Suprapubic skin (tissue), 4 donors: ENCODE measurements at places on chromosomes 12 and 14.

DNA sequence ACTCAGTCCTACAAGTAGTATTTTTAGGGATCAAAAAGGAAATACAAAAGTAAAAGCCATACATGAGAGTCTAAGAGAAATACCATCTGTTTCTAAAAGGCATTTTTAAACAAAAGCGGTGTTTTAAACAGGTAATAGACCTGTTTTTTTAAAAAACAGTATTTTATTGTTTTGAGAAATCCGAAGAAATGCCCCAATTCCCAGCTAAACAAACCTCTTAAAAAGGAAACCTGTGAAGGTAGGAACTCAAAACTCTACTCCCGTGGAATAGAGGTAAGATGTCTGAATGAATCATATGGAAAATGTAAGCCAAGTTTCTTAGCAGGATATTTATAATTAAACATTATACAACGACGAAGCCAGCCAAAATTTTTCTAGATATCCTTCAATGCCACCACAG lies 2.0 kb downstream of the PPP1R13B start:
- no peak for DNase-seq

DNA sequence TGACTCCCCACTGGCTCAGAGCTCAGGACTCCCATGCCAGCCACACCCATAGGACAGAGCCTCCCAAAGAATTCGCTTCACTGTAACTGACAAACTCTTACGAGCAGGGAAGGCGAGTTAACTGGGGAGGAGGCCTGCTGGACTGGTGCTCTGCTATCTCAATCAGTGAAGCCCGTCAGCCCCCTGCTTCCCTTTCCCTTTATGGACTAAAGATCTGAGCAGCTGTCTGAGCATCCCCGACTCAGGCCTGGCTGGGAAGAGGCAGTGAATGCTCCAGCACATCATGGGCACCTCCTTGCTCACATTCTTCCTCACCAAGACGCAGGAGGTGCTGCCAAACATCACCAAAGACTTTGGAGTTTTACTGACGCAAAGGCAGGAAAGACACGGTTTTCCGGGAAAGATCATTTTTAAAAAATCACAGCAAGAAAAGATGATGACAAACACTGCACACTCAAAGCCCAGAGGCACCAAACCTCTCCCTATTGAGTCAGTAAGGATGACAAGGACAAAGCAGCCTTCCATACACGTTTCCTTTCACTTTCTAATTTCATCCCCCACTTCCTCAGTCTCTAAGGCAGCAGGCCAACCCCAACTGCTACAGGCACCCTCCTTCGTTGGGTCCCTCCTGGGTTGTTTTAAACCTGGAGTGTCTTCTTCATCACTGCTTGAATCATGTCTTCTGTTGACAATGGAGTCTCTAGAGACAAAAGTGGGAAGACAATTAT lies 45.0 kb upstream of the P2RX7 start:
- DNase-seq: no peak

- DNase-seq: no peak
Measured at GRCh38 chr14:70407621-70408020, 9.3 kb downstream of the SYNJ2BP start.

GRCh38 chr12:56296295-56296694 lies 3.8 kb downstream of the CS start:
- no peak for DNase-seq

GRCh38 chr12:25585662-25586061 lies 32.6 kb upstream of the LMNTD1 start:
- DNase-seq: no peak

- DNase-seq: no peak
Measured at GRCh38 chr14:66998013-66998412, 191.2 kb upstream of the GARIN2 start.

GRCh38 chr12:48629541-48629940 lies 52.5 kb downstream of the KANSL2 start:
- DNase-seq: no peak

DNA sequence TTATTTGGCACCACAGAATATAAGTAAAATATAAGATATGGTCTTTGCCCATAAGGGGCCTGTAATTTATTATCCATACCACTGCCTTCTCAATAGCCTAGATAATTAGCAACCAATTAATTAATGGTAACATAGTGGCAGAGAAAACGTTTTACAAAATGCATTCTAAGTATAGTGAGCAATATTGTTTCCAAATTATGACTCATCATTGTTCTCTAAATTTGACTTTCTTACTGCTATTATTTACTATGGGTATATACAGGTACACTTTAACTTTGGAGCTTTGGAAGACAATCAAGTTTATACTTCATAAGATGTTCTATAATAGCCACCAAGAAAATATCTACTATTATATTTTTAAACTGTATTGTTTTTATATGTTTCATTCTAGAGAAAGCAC lies 26.7 kb downstream of the DCP1B start:
- no peak for DNase-seq

DNA sequence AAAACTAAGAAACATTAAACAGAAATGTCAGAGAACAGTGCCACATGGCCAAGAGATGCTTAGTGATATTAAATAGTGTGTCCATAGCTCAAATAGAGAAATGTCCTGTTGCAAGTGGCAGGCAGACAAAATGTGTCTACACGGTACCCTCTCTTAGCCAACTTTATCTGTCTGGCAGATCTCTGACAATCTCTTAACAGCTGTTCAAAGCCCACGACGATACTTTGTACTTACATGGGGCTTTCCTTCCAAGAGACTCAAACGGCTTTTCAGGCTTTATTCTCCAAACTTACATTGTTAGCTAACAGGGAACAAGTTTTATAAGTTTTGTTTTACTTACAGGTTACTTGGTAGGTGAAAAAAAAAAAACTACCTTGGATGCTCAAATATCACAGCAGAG lies 45.6 kb downstream of the ARMH4 start:
- no peak for DNase-seq

DNA sequence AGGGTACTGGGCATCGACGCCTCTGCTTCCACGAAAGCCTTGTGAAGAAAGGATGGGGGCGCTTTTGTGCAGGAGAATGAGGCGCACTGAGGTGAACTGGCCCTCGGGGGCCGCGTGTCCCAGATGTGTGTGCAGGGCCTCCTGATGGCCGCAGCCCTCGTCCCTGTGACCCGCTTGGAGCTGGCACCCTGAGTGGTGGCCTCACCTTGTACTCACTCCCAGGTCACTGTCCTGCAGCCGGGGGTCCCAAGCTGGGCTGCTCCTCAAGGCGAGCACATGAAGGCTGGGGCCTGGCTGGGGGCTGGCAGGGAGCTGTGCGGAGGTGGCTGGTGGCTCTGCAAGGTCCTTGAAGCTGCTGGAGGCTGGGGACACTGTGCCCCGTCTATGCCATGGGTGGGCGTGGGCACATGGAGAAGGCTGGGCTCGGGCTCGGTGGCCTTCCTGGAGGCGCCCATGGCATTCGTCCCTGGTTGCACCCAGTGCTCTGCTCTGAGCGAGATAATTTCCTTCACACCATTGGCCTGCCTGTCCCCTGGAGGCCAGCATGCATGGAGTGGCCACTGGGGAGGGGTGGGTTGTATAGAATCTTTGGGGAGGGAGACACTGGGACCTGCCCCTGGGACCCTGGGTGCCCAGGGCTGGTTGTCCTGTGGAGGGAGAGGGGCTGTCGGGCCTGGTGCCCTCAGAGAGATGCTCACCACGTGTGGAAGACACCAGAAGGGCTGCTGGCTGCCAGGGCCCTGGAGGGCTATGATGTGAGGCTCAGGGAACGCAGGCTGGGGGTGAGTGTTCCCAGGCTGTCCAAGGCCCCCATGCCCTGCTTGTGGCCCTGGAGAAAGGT lies 79.3 kb downstream of the TMEM121 start:
- DNase-seq: peak; percentile 45

DNA sequence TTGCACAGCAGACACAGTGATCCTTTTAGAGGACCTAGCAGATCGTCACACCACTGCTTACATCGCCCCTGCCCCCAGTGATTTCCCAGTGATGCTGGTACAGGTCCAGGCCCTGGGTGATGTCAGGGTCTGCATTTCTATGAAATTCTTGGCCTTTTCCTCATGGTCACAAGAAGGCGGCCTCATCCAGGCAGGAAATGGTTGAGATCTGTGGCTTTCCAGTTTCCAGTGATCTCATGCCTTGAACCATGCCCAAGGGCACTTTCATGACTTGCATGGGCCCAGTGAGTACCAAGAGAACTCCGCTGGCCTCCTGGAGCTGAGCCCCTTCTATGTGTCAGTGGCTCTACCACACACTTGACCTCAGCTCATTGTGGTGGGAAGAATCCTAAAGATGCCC lies 41.9 kb upstream of the BDKRB2 start:
- no peak for DNase-seq

- DNase-seq: no peak
Measured at GRCh38 chr14:55938249-55938791, 179.9 kb upstream of the PELI2 start.

GRCh38 chr12:118512669-118513068 lies 136.3 kb downstream of the SUDS3 start:
- no peak for DNase-seq

DNA sequence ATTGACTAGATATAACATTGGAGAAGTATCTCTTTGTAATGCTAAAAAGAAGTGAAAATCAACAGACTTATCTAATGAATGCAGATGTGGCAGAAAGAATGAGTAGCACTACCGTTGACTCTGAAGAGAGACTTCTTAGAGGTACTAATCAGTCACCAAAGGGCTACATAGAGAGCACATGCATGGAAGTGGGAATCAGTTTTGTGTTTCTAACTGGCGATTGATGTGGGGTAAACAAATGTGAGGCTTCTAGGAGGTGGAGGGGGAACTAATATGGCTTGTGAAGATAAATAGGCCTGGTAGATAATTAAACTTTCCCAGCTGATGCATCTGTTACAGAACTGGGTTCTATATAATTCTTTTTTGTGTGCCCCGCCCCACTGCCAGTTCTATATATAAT lies 10.5 kb downstream of the COCH start:
- no peak for DNase-seq

DNA sequence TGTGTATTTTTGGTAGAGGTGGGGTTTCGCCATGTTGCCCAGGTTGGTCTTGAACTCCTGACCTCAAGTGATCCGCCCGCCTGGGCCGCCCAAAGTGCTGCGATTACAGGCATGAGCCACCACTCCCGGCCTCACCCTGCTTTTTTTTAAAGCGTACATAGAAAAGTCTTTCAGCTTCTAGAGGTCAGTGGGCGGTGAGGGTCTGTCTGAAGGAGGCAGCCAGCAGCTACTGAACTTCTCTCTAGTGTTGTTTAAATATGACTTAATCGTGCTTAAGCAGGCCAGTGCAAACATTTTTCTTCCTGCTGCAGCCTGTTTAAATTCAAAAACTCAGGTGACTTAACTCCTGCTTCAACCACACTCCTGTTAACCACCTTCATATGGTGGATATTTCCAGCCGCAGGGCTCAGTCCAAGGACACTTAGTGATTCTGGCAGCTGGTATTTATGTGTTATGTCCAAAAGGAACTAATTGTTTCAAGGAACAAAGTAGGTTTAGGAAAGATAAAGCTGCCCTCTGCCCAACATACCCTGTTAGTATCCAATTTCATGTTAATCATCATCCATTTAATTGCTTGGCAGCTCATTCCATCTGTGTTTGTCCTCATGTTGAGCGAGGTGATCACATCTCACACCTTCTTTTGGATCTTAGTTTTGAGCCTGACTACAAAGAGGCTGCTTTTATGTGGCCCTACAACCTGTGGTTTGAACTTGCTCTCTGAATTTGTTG lies 2.0 kb downstream of the PRKAB1 start:
- DNase-seq: no peak

- no peak for DNase-seq
Measured at GRCh38 chr12:65984227-65984479, 146.4 kb downstream of the LLPH start.

DNA sequence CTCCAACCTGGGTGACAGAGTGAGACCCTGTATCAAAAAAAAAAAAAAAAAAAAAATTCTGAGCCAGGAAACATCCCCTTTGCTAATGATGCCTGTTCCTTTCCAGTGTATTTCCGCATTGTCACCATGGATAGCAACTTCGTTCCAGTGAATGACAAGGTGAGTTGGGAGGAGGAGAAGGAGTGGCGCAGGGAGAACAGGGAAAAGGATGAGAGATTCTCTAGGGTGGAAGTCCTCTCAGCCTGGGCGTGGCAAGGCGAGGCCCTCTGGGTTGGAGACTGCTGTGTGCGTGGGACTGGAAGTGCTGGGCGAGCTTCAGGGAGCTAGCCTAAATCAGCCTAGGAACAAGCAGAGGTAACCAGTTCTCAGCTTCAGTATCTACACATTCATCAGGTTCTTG lies 7.2 kb downstream of the A2ML1 start:
- no peak for DNase-seq

DNA sequence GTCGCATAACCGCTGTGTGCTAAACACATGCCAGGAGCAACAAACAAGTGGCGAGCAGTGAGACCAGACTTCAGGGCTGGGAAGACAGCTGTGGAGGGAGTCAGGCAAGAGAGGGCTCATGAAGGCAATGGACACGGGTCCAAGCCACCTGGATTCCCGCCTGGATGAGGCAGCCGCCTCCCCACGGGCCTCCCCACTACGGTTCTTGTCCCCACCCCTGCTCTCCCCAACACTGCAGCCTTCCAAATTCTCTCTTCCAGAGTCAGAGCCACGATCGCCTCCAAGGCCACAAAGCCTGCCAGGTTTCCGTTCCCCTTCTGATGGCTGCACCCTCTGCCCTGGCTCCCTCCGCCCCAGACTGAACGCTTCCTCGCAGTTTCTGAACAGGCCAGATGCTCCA lies 36.1 kb upstream of the PIWIL1 start:
- no peak for DNase-seq

- no peak for DNase-seq
Measured at GRCh38 chr12:106223485-106224354, 24.1 kb downstream of the CKAP4 start.

DNA sequence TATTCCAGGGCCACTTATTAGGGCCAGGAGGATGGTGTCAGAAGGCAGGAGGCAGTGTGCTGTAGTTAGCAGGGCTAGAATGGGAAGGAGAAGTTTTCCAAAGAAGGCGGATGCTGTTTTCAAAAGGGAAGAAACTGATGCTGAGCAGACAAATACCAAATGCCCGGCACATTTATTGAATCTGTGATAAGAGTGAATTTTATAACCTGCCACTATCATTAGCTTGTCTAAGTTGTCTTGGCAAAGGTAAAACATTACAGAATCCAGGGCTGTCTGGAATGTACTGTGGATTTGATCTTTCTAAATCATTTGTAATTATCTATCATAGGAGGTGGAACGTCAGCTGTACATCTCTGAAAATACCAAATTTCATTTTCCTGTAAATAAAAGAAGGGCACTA lies 40.8 kb downstream of the NDUFA12 start:
- no peak for DNase-seq

DNA sequence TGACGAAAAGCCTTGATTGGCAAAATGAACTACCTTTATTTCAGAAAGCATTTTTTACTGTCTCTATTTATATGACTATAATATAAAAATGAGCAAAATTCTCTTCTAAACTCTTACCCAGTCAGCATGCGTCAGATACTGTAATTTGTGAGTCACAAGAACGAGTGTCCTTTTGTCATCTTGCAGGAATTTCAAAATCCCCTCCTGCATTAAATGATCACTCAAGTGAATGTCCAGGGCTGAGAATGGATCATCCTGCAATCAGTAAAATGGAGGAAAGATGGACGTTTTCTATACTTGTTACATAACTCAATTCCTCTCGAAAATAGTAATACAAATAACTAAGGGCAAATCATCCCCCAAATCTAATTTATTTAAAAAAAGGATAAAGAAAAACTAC lies 77.7 kb upstream of the KCNJ8 start:
- DNase-seq: no peak

GRCh38 chr12:95240556-95240955 lies 22.9 kb downstream of the VEZT start:
- no peak for DNase-seq

- no peak for DNase-seq
Measured at GRCh38 chr14:52918486-52918885, 32.4 kb downstream of the FERMT2 start.
